ENCODE measurements at places on chromosomes 11 and 22.

GRCh38 chr22:36790648-36791047 lies 14.7 kb upstream of the IFT27 start:
- DNase-seq = no peak

- no peak for DNase-seq
Measured at GRCh38 chr11:120606211-120607010, 94.9 kb downstream of the GRIK4 start.

DNA sequence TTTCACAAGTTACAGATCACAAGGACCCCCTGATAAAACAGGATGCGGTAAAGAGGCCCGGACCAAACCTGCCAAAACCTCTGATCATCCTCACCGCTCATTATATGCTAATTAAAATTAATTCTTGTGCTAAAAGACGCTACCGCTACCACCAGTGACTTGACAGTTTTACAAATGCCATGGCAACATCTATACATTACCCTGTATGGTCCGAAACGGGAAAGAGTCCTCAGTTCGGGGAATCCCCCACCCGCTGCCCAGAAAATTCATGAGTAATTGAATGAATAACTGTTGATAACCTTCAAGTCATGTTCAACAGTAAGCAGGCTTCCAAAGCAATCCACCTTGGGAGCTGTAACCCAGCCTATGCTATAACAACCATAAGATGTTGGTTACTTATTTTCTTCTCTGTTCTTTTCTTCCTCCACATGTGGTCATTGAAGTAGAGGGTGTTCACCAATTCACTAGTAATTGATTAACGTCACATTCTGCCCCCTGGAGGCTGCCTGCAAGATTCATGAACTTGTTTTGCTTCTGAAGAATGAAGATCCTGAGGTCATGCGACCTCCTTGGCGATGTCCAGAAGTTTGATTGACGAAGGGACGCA lies 20.6 kb downstream of the APOBEC3H start:
- peak; percentile 53 for DNase-seq

DNA sequence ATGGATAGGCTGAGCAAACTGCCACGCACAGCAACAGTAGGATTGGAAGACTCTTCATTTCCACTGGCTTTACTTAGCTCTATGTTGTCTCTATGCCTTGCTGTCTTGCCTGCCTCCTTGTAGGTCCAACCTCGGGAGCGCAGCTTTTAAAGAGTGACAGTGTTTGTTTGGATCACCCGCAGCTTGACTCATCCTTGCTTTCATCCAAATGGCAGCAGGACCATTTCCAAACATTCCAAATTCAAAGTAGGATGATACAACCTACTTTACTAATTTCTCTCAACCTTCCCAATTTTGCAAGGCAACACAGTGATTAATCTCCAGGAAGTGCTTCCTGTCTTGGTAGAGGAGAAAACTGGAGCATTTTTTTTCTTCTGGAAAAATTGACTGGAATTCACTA lies at the start of gene MMP3:
Gene MMP3 (minus strand): TSS at position 121 of the 400 bp plus-strand sequence. CDS start 63 bp downstream, at position 58.
- DNase-seq = no peak

GRCh38 chr22:42993651-42994275 lies 21.2 kb downstream of the PACSIN2 start:
- DNase-seq = no peak

DNA sequence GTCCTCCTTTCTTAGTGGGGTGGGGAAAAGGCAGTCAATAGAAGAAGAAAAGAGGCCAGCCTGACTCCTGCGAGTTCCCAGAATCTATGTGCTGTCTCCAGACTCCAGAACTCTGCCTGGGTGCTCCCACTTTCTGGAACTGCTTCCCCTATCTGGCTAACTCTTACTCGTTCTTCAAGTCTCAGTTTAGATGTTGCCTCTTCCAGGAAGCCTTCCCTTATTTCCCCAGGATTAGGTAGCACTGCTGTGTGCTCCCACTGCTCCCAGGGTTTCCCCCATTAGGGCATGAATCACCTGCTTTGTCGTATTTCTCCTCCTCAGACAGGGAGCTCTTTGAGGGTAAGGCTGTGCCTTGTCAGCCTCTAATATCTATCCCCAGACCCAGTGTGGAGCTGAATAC lies 17.5 kb upstream of the SYT7 start:
- DNase-seq = no peak

GRCh38 chr11:65417702-65418430 lies 4.7 kb upstream of the NEAT1 start:
- no peak for DNase-seq

- no peak for DNase-seq
Measured at GRCh38 chr11:36360826-36361415, 64.8 kb downstream of the PRR5L start.

GRCh38 chr11:63635762-63636465 lies 21.7 kb upstream of the PLAAT3 start:
- DNase-seq = peak; percentile 51

GRCh38 chr11:75365711-75366181 lies 14.3 kb upstream of the ARRB1 start:
- no peak for DNase-seq

GRCh38 chr11:67544616-67545242 lies 21.5 kb upstream of the CABP2 start:
- DNase-seq = no peak

- DNase-seq = no peak
Measured at GRCh38 chr22:26746311-26746710, 88.9 kb downstream of the MIAT start.

DNA sequence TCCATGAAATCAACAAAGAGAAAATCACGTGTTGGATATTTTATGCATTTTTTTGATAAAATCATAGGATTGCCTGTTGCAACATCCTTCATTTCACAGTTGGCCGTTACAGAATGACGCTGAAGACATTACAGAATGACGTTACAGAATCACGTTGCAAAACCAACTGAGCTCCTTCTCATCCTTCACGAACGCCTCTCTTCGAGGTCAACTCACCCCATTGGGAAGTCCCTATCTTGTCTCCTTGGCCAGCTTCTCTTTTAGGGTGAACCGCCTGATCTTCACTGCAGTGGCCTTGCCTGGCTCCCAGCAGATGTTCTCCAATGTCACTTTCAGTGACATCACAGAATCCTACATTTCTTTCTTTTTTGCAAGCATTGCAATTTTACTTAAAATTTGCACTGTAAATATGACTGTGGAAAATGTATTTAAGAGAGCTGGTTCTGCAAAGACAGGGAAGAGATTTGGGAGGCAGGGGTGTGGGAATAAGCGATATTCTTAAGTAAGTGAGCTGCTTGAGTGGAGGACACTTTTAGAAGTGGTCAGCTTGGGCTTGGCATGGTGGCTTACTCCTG lies 5.1 kb downstream of the KRTAP5-7 start:
- DNase-seq = no peak

GRCh38 chr11:18312663-18313420 lies 9.1 kb downstream of the HPS5 start:
- DNase-seq = no peak

DNA sequence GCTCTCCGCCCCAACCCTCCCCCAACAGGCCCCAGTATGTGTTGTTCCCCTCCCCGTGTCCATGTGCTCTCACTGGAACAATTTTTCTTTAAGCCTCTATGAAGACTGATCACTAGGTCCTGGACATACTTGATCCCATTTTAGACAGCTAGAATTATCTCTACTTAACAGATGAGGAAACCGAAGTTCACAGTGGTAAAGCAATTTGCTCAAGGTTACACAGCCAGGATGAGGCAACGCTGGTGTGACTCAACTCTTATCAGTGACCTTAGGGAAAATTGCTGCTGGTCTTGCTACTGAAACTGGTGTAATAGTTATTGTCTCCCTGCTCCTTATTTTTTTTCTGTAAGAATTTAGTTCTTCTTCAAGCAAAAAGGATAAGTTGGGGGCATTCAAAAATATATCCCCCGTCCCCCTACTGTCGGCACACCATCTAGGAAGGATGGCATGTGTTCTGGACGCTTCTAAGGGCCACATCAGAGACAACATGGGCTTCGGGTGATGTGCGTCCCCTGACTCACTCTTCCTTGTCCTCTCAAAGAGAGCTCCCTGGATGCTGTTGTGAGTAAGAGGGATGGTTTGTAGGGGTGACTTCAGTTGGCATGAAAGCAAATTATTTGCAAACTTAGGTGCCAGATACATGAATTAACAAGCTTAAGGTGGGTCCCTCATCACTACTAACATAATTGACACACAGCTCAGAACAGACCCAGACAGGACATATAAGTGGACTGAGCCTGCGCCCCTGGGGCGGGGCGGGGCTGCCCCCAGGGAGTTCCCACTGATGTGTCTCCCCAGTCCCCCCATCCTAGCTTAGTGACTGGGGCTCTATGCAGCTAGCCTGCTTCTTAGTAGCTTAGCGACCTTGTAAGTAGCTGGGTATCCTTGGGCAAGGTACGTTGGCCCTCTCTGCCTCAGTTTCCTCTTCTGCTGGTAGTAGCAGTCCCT lies 23.6 kb upstream of the ALX4 start:
- no peak for DNase-seq

DNA sequence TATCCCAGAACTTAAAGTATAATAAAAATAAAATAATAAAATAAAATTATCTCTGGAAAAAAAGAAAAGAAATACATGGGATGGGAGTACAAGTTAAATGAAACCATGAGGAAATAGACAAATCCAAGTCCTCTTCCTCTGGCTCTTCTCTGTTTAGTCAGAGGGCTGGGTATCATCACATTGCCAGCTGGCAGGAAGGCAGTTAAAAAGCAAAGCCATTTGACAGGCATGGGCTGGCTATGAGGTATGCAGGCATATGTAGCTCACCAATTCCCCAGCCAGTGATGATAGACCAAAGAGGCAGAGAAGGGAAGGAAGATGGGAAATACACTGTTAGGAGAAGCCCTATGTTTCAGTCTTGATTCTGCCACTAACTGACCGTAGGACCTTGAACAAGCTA lies 6.5 kb downstream of the LYVE1 start:
- DNase-seq = no peak

GRCh38 chr22:24953384-24954113 lies 1.0 kb downstream of the KIAA1671 start:
- DNase-seq = no peak

DNA sequence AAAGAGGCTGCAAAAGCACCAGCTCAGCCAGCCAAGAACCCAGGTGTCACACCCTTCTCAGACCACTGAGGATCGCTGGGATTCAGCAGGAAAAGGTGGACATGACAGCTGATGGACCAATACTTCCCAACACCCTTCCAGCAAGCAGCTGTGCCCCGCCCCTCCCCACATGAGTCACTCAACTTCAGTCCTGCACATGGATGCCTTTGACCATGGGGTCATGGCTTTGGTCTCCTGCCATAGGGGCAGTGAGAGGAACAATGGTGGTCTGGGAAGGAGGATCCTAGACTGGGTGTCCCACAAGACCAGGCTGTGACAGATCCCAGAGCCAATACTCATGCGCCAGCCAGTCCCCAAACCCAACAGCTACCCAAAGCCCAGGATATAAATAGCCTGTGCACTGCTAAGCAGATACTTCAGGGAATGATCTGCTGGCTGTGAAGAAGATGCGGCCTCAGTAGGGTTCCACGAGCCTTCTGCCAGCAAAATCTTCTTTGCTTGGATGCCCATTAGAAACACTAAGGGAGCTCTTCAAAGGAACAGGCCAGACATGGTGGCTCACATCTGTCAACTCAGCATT lies 5.5 kb upstream of the RGL4 start:
- no peak for DNase-seq

DNA sequence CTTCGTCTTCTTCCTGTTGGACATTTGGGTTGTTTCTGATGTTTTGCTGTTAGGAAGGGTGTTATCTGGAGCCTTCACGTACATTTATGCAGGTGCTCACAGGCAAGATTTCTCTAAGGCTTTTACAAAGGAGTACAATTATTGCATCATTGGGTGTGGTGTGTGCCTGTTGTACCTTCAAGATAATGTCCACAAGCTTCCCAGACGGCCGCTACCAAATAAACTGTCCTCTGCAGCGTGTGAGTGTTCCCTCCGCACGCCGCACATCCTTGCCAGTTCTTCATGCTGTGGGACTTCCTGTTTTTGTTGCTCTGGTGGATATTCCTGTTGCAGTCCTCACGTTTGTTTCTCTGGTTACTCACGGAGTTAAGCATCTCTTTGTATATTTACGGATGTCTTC lies 133.3 kb downstream of the TBC1D22A start:
- no peak for DNase-seq

- no peak for DNase-seq
Measured at GRCh38 chr11:44950031-44950624, 555 bp downstream of the TP53I11 start.

- no peak for DNase-seq
Measured at GRCh38 chr22:22929381-22930221, 42.0 kb downstream of the IGLL5 start.

DNA sequence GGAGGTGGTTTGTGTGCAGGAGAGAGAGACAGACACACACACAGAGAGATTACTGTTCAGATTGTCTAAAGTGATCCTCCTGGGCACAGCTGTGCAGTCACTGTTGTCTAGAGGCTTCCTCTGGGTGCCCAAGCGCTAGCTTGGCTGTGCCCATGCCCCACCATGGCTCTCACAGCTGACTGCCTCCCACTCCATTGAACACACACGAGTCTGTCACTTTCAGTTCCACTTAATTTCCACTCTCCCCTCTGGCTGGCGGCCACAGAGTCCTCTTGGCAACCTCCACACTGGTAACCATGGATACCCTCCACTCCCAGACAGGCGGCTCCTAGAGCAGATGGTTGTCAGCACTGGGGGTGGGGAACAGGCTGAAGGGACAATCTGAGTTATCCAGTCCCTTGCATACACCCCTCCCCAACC lies 29.1 kb downstream of the MAP6 start:
- DNase-seq = no peak

DNA sequence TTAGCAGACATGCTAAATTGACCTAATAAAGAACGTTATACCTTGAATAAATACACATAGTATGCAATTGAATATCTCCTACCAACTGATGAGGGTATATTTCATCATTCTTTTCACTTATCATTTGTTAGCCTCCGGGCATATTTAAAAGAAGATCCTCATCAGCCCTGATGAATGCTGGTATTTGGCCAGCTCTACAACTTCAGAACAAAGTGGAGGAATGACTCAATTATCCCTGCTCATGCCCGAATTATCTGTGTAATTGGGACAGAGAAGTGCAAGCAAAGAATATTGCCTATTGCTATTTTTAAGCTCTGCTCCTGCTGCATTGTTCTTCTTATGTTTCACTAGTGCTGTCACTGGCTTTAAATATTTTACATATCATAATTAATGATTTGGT lies 622.1 kb downstream of the METTL15 start:
- no peak for DNase-seq

GRCh38 chr22:35407362-35407761 lies 7.4 kb downstream of the MCM5 start:
- DNase-seq = no peak

DNA sequence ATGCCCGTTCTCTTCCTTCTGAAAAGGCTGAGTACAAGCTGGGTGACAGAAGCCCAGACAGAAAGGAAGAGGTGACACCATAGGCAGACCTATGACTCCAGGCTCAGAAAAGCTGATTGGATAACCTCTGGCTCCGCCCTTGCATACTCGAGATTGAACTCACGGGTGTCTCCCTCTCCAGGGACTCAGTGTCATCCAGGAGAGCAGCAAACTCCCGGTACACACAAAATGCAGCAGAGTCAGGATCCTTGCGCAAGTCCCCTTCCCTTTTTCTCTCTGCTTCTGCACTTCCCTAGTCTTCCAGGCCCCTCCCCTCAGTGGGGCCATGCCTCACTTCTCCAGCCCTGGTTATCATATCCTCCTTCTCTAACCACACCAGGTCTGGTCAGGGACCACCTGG lies 9.8 kb downstream of the SCN4B start:
- no peak for DNase-seq

Measured in stimulated activated CD8-positive, alpha-beta memory T cell treated with anti-CD3 and anti-CD28 coated beads, Interleukin-4, amount 100 ng/mL, for 1 hour (primary cell).